AG09309 (cell line): ENCODE measurements at places on chromosomes 4 and X.

- DNase-seq = no peak
Measured at GRCh38 chrX:40685362-40685918, 38.1 kb upstream of the CXorf38 start.

DNA sequence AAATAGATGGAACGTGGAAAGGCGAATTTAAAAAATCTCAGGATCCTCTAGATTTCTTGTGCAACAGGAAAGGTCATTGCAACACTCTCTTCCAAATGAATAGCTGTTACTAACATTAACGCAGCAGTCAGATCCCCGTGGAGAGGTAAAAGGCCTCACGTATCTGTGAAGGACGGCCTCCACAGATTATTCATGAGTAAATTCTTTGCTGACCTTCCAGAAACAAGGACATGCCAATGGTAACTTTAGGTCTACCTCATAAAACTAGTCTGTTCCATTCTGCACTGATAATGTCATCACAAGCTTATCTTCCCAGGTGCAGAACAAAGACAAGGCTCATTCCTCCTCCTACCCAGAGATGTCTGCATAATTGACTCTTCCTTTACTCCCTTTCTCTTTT, 16.1 kb upstream of the REPS2 start:
- no peak for DNase-seq

DNA sequence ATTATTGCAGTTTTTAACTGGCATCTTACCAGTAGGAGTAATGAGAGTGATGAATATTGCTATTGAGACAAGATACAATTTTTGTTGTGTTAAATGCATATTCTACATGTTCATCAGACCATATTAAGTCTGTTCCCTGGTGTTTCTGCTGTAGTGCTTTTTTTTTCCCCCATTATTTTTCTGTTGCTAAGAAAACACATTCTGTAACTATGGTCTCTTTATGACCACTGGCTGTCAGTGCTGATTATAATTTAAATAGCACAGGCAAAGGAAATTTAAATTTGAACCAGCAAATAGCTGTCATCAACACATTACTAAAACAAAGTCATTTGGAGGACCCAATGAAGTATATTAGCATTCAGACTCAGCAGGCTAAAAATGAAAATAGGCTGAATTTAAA, 98.3 kb upstream of the ANKRD50 start:
- DNase-seq = no peak

DNA sequence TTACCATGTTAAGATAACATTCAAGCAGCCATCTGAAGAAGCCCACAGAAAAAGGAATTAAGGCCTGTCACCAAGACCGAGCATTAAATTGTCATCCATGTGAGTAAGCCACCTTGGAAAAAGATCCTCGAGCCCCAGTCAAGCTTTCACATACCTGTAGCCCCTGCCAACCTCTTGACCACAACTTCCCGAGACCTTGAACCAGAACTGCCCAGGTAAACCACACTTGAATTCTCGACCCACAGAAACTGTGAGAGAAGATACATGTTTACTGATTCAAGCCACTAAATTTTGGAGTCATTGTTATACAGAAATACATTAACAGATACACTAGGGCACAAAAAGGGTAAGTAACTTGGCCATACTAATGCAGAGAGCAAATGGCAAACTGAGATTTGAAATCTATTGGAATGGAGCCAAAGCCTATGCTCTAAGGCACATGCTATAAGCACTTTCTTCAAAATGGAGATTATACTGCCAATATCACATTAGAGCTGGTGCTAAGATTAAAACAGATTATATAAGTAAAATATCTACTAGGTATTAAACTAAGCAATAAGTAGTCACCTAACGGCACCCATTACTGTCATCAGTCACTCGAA, 49.5 kb downstream of the FAM13A start:
- no peak for DNase-seq

DNA sequence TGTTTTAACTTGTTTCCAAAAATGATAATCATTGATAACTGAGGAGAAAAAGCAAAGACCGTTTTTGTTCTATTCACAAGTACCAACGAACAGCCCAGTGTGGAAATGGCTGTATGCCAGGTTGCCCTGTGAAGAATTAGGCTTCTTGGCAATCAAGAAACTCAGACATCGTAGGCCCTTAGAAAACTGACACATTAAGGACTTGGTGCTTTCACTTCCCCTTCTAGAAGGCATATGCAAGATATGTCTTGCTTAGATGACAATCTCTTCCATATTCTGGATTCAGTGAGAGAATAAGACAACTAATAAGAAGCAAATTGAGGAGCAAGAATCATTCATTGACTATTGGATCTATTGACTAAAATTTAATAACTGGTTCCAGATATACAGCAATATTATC, 56.6 kb downstream of the ANAPC10 start:
- DNase-seq = no peak

DNA sequence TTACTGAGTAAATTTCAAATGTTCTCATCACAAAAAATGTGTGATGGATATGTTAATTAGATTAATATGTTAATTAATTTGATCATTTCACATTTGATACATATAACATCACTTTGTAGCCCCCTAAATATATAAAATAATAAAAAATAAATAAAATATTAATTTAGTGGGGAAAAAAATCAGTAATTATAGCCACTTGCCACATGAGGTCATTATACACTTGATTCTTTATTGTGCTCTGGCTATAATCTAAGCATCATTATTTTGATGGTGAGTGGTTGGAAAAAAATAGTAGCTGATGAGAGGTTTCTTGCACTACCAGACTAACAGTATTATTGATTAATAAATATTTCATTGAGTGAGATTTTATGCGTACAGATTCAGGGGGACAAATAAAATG, 57.4 kb downstream of the DCK start:
- no peak for DNase-seq

DNA sequence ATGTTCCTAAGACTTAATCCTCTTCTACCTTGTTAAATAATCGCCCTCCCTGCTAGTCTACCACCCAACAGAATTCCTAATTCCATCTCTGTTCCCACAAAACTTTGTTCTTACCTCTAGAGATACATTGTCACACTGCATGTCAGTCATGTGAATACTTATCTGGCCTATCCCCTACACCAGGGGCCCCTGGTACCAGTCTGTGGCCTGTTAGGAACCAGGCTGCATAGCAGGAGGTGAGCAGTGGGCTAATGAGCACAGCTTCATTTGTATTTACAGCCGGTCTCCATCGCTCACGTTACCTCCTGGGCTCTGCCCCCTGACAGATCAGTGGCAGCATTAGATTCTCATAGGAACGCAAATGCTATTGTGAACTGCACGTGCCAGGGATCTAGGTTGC, 73.9 kb downstream of the APBB2 start:
- no peak for DNase-seq

GRCh38 chrX:119062750-119063374, 9.9 kb upstream of the CT47C1 start:
- no peak for DNase-seq

GRCh38 chrX:140440876-140441275, 64.0 kb downstream of the SOX3 start:
- DNase-seq = no peak
